ENCODE measurements at places on chromosomes 7 and 10. TPM values are rescaled to one million over a fixed set of nuclear protein-coding genes. Genes with fewer than 3 reads are reported as not detected.

DNA sequence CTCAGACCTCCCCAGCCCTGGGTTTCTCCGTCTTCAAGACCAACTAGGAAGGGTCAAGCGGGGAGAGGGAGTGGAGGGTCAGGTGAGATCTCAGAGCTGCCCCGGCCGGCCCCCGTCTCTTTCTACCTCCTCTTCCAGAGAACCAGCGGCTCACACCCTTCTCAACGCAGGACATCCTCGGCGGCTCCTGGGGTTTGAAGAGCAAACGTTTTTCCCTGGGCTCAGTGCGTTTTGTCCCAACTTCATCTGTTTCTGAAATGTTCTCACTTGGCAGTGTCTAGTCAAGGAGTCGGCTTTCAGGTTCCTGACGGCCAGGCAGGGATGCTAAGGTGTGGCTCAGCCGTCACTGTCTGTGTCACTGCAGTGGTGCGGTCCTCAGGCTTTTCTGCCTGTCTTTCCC lies 416.4 kb upstream of the FOXK1 start:
- peak; percentile 75 for DNase-seq
- H3K4me1 ChIP-seq, result no peaks in the 10 kb centered on the region
- H3K4me3 ChIP-seq, result no peak overlapping the region
- H3K27me3 ChIP-seq, result no peaks in the 10 kb centered on the region
- H3K36me3 ChIP-seq, result no peaks in the 10 kb centered on the region
- H3K27ac ChIP-seq, result no peak overlapping the region

DNA sequence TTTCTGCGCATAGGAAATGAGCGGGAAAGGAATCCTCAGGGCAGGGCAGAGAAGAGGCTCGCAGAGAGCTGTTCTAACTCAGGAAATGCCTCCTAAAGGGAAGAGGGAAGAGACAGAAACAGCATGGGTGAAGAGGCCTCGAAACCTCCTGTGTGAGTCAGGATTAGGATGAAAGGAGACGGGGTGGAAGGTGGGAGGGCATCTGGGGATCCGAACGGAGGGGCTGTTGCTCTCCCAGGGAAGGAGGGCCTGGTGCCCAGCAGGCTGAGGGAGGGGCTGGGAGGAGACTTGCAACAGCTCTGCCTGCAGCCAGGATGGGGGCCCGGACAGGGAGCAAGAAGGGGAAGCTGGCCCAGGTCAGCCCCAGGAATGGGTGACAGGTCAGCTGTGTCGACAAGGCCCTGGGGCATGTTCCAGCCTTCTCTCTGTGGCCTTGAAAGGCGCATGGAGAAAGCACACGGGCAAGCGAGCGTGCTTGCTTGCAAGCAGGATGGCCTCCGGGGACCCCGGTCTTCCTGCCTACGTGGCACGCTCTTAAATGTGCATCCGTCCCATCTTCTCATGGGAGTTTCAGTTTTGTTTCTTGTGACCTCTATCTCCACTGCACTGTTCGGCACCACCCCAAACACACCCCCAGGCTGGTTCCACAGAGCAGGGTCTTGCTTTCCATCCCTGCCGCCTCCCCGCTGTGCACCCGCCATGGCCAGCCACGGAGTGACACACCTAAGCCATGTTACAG lies 63.5 kb downstream of the HIPK2 start:
- H3K4me3 ChIP-seq, result no peak overlapping the region
- H3K4me1 ChIP-seq, result peaks cover 54% of the 10 kb centered on the region
- H3K36me3 ChIP-seq, result peaks cover 49% of the 10 kb centered on the region
- no peaks in the 10 kb centered on the region for H3K27me3 ChIP-seq
- peak overlapping the region; percentile 82 for H3K27ac ChIP-seq
- no peak for DNase-seq

DNA sequence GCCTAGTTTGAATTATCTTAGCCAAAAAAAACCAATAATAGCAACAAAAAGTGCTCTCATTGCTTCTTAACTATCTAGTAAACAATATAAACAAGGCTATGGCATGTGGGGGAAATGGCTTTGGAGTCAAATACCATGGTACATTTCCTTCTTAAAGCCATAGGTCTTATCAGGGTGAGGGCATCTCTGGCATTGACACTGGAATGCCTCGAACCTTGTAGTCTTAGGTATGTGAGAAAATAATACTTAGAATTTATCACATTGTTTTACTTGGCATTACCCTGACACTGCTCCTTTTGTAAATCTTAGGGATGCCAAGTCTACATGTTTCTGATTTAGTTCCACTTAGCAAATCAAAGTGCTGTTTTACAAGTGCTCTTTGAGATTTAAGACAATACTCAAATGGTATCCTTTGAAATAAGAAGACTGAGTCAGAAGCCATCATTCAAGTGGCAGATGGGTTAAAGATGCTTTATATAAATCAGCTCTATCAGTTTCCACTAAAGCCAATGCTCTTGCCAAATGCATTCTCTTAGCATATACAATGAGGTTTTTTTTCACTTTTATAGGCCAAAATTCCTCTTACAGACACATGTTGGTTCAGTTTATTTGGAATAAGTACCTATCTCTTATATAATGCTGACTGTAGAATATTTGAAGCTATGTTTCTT lies 155.2 kb downstream of the HPSE2 start:
- H3K27ac ChIP-seq, result no peak overlapping the region
- no peaks in the 10 kb centered on the region for H3K36me3 ChIP-seq
- no peaks in the 10 kb centered on the region for H3K27me3 ChIP-seq
- H3K4me3 ChIP-seq, result no peak overlapping the region
- DNase-seq, result no peak

DNA sequence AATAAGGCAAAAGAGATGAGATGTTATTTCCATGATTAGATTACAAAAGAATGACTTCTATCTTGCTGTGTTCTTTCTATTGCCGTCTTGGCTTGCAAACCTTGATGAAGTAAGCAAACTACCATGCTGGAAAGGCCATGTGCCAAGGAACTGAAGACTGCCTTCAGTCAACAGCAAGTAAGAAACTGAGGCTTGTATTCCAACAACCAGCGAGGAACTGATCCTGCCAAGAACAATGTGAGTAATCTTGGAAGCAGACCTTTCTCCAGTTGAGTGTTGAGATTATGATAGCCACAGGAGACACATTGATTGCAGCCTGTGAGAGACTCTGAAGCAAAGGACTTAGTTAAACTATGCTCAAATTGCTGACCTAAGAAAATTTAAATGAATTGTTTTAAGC lies 164.6 kb upstream of the GRM3 start:
- H3K4me1 ChIP-seq, result no peaks in the 10 kb centered on the region
- H3K27me3 ChIP-seq, result peaks cover 2% of the 10 kb centered on the region
- no peaks in the 10 kb centered on the region for H3K36me3 ChIP-seq
- no peak overlapping the region for H3K4me3 ChIP-seq

- no peak overlapping the region for H3K27ac ChIP-seq
- H3K4me1 ChIP-seq, result peaks cover 5% of the 10 kb centered on the region
- DNase-seq, result no peak
Observed at GRCh38 chr7:137402536-137403352, 59.2 kb upstream of the PTN start.

GRCh38 chr10:81034383-81034782 lies 496.7 kb downstream of the SH2D4B start:
- H3K4me3 ChIP-seq, result no peak overlapping the region
- no peaks in the 10 kb centered on the region for H3K36me3 ChIP-seq
- H3K27ac ChIP-seq, result no peak overlapping the region
- DNase-seq, result no peak
- no peaks in the 10 kb centered on the region for H3K4me1 ChIP-seq

GRCh38 chr10:94423627-94424026 lies 21.3 kb downstream of the TBC1D12 start:
- no peaks in the 10 kb centered on the region for H3K27me3 ChIP-seq
- DNase-seq, result no peak
- no peak overlapping the region for H3K4me3 ChIP-seq
- H3K4me1 ChIP-seq, result peaks cover 43% of the 10 kb centered on the region

GRCh38 chr7:130887957-130888371 lies 154.0 kb upstream of the KLF14 start:
- H3K27me3 ChIP-seq, result no peaks in the 10 kb centered on the region
- H3K4me3 ChIP-seq, result peak overlapping the region; percentile 5
- H3K36me3 ChIP-seq, result peaks cover 25% of the 10 kb centered on the region
- H3K27ac ChIP-seq, result peak overlapping the region; percentile 98
- peaks cover 80% of the 10 kb centered on the region for H3K4me1 ChIP-seq

- no peak for DNase-seq
- H3K4me3 ChIP-seq, result peak overlapping the region; percentile 82
- H3K4me1 ChIP-seq, result peaks cover 2% of the 10 kb centered on the region
- H3K27ac ChIP-seq, result no peak overlapping the region
- peaks cover 58% of the 10 kb centered on the region for H3K27me3 ChIP-seq
- H3K36me3 ChIP-seq, result no peaks in the 10 kb centered on the region
Observed at GRCh38 chr10:101291331-101292193, 62.3 kb upstream of the LBX1 start.

DNA sequence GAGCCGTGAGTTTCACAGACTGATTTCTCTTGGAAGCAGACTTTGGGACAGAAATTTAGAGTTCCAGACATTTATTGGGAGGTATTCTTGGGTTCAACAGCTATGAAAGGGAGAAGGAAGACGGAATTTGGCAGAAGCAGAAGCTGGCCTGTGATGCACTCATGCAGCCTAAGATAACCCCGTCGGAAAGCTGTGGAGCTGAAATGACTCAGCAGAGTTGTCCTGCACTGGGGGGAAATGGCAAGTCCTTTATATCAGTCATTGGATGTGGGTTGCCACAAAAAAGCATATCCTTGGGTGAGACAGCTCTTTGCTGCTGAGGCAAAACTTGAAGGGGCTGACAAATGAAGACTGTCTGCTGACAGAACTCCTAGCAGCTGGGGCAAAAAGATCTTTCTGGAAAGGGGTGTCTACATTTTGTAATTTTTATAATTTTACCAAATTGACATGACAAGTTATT lies 11.5 kb upstream of the MICU1 start:
- H3K27ac ChIP-seq, result no peak overlapping the region
- H3K36me3 ChIP-seq, result no peaks in the 10 kb centered on the region
- H3K4me1 ChIP-seq, result no peaks in the 10 kb centered on the region
- no peaks in the 10 kb centered on the region for H3K27me3 ChIP-seq
- DNase-seq, result no peak
- no peak overlapping the region for H3K4me3 ChIP-seq

DNA sequence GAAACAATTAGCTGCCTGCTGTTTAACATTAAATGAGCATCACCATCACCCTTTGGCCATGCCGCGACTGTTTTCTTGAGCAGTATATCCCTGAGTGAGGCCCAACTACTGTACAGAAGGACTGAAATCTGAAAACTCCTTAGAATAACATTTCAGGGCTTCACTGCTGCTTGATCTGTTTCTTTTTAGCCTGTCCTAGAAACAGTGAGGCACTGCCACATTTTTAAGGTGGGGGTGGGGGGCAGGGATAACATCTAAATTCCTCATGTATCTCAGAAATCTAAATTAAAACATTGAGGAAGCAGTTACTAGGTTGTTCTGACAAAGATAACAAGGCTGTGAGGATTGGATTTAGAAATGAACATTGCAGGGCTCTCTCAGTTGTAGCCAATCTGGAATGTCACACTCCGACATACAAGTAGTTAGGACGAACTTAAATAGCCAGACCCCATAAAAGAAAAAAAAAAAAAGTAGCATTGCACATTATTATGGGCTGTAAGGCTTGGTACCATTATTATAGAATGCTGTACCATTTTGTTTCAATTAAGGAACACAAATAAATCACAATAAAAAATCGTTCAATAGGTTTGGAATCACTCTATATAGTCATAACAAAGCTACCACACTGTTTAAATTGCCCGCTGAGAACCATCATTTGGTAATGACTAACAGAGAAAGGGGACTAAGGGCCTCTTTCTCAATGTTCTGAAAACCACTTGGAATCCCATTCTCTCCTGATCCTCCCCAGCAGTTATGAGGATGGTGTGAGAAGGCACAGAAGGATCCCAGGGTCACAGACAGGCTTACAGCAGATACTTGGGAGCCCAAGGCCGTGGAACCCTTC lies 256.1 kb downstream of the INHBA start:
- H3K4me1 ChIP-seq, result peaks cover 9% of the 10 kb centered on the region
- no peak for DNase-seq
- H3K4me3 ChIP-seq, result no peak overlapping the region
- no peak overlapping the region for H3K27ac ChIP-seq
- no peaks in the 10 kb centered on the region for H3K36me3 ChIP-seq
- no peaks in the 10 kb centered on the region for H3K27me3 ChIP-seq

- no peaks in the 10 kb centered on the region for H3K27me3 ChIP-seq
- DNase-seq, result no peak
- no peaks in the 10 kb centered on the region for H3K36me3 ChIP-seq
- H3K4me1 ChIP-seq, result peaks cover 3% of the 10 kb centered on the region
- no peak overlapping the region for H3K27ac ChIP-seq
- H3K4me3 ChIP-seq, result no peak overlapping the region
Observed at GRCh38 chr7:156655983-156656382, 15.4 kb downstream of the RNF32 start.

GRCh38 chr10:127398140-127398970 lies 150.8 kb upstream of the NPS start:
- H3K27me3 ChIP-seq, result no peaks in the 10 kb centered on the region
- DNase-seq, result no peak
- H3K4me1 ChIP-seq, result peaks cover 61% of the 10 kb centered on the region
- no peak overlapping the region for H3K4me3 ChIP-seq

GRCh38 chr7:83613232-83613631 lies 35.7 kb downstream of the SEMA3E start:
- no peaks in the 10 kb centered on the region for H3K27me3 ChIP-seq
- no peak for DNase-seq
- H3K4me1 ChIP-seq, result peaks cover 8% of the 10 kb centered on the region

GRCh38 chr10:96512524-96513304 lies 1.0 kb downstream of the TLL2 start:
- H3K4me1 ChIP-seq, result peaks cover 16% of the 10 kb centered on the region
- peaks cover 15% of the 10 kb centered on the region for H3K27me3 ChIP-seq
- DNase-seq, result no peak
- peak overlapping the region; percentile 79 for H3K4me3 ChIP-seq
- no peaks in the 10 kb centered on the region for H3K36me3 ChIP-seq

- H3K27ac ChIP-seq, result peak overlapping the region; percentile 58
- DNase-seq, result no peak
- H3K36me3 ChIP-seq, result peaks cover 38% of the 10 kb centered on the region
- no peaks in the 10 kb centered on the region for H3K27me3 ChIP-seq
- H3K4me1 ChIP-seq, result peaks cover 61% of the 10 kb centered on the region
Observed at GRCh38 chr10:63204667-63205391, 71.7 kb downstream of the NRBF2 start.

DNA sequence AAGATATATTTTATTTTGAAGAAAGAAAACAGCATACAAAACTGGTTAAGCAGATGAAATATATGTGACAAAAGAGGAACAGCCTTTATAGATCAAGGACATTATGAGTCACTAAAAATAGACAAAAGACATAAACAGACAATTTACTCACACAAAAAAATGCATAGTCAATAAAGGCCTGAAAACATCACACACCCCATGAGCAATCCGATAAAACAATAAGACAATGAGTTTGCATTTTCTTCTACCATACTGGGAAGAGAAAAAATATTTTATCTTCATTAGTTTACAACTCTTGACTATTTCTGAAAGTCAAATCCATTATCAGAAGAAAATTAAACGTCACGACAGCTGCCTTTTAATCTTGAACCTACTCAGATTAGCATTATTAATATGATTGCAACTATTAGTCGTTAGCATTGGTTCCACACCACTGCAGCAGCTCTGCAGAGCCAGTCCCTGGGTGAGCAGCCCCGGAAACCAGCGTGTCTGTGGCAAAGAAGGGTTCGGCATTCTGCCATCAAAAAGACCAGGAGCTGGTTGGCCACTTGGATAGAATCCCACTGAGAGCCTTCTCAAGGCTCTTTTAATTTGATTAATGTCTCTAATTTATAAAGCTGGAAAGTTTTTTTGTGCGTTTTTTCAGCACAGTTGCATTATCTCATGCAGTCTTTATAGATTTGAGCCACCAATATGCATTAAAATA lies 305.4 kb upstream of the SHH start:
- no peaks in the 10 kb centered on the region for H3K4me1 ChIP-seq
- H3K27ac ChIP-seq, result no peak overlapping the region
- no peak overlapping the region for H3K4me3 ChIP-seq
- H3K27me3 ChIP-seq, result no peaks in the 10 kb centered on the region
- H3K36me3 ChIP-seq, result no peaks in the 10 kb centered on the region

Gene SPDYE16
- not detected for total RNA-seq

Gene CHST3
- 40.9 TPM for total RNA-seq

Gene SLC16A12
- 8.4 TPM for total RNA-seq

Gene OPN1SW
- total RNA-seq, result not detected

Gene CPEB3
- total RNA-seq, result 1.9 TPM

Gene CHRM2
- total RNA-seq, result 30.0 TPM
